MCF 10A (cell line): ENCODE measurements at places on chromosomes 7 and 10. TPM values are rescaled to one million over a fixed set of nuclear protein-coding genes. Genes with fewer than 3 reads are reported as not detected.

HMX2 gene
- total RNA-seq, result not detected in 2 replicates

C10orf53 gene
- not detected in 2 replicates for total RNA-seq

APBB1IP gene
- not detected in 2 replicates for total RNA-seq

ACTL6B gene
- total RNA-seq, result not detected in 2 replicates

CFAP58 gene
- total RNA-seq, result 0.89 and 1.1 TPM in 2 replicates

IDI2 gene
- not detected in 2 replicates for total RNA-seq

ALOX5 gene
- not detected in 2 replicates for total RNA-seq

SLC29A4 gene
- 0.56 and 0.96 TPM in 2 replicates for total RNA-seq

PHKG1 gene
- total RNA-seq, result 1.2 and 2.4 TPM in 2 replicates

EGFR gene
- total RNA-seq, result 371 and 448 TPM in 2 replicates

CPA4 gene
- 1.8 and 4.3 TPM in 2 replicates for total RNA-seq

FAM25C gene
- total RNA-seq, result not detected in 2 replicates

OR2A5 gene
- not detected in 2 replicates for total RNA-seq

KAZALD1 gene
- 2.4 and 6.7 TPM in 2 replicates for total RNA-seq

CPXM2 gene
- total RNA-seq, result not detected in 2 replicates

PRPF18 gene
- 27.8 and 31.6 TPM in 2 replicates for total RNA-seq

HERPUD2 gene
- total RNA-seq, result 28.1 and 29.0 TPM in 2 replicates
